ENCODE measurements at places on chromosomes 6 and 20. TPM values are rescaled to one million over a fixed set of nuclear protein-coding genes. Genes with fewer than 3 reads are reported as not detected.

- H3K4me1 ChIP-seq: peaks cover 10% of the 10 kb centered on the region
- H3K27me3 ChIP-seq: no peaks in the 10 kb centered on the region
- H3K36me3 ChIP-seq: no peaks in the 10 kb centered on the region
- H3K27ac ChIP-seq: no peak overlapping the region
Measured at GRCh38 chr6:79780881-79781280, 149.8 kb downstream of the SH3BGRL2 start.

DNA sequence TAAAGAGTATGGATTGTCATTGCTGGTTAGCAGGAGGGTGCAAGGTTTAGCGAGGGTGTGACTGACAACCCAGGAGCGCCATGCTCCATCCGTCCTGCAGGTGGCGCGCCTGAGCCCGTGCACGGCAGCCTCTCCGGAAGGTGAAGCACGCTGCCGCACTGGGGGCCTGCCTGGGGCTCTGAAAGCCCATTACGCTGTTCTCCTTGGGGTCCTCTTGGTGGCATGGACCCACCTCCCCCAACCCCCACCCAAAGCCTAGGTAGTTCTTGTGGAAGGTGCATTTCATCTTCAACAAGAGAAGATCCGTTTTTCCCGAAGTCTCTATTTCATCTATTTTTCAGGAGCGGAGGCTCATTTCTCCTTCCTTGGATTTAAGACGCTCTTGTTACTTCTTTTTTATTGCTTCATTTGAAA is 197.4 kb upstream of the KCNG1 start:
- H3K27me3 ChIP-seq: peaks cover 37% of the 10 kb centered on the region
- DNase-seq: peak; percentile 80
- H3K36me3 ChIP-seq: no peaks in the 10 kb centered on the region
- no peak overlapping the region for H3K27ac ChIP-seq
- no peak overlapping the region for H3K4me3 ChIP-seq

GRCh38 chr6:56490993-56491392 is 151.7 kb downstream of the DST start:
- no peaks in the 10 kb centered on the region for H3K27me3 ChIP-seq
- no peak overlapping the region for H3K27ac ChIP-seq
- no peak for DNase-seq
- H3K4me1 ChIP-seq: no peaks in the 10 kb centered on the region

- no peaks in the 10 kb centered on the region for H3K36me3 ChIP-seq
- H3K27me3 ChIP-seq: peaks cover 1% of the 10 kb centered on the region
- H3K4me3 ChIP-seq: no peak overlapping the region
- H3K4me1 ChIP-seq: no peaks in the 10 kb centered on the region
Measured at GRCh38 chr20:37896932-37897548, 5.9 kb upstream of the VSTM2L start.

DNA sequence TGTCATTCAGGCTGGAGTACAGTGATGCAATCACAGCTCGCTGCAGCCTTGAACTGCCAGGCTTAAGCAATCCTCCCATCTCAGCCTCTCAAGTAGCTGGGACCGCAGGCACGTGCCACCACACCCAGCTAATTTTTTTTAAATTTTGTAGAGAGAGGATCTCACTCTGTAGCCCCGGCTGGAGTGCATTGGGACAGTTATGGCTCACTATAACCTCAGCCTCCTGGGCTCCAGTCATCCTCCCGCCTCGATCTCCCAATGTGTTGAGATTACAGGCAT is 86.5 kb downstream of the SERAC1 start:
- peaks cover 5% of the 10 kb centered on the region for H3K36me3 ChIP-seq
- DNase-seq: no peak
- H3K27ac ChIP-seq: no peak overlapping the region
- H3K4me3 ChIP-seq: no peak overlapping the region
- no peaks in the 10 kb centered on the region for H3K27me3 ChIP-seq

- H3K27me3 ChIP-seq: peaks cover 4% of the 10 kb centered on the region
- H3K4me1 ChIP-seq: no peaks in the 10 kb centered on the region
- H3K36me3 ChIP-seq: no peaks in the 10 kb centered on the region
- no peak for DNase-seq
- H3K4me3 ChIP-seq: no peak overlapping the region
Measured at GRCh38 chr6:44699082-44699481, 311.6 kb downstream of the CDC5L start.

DNA sequence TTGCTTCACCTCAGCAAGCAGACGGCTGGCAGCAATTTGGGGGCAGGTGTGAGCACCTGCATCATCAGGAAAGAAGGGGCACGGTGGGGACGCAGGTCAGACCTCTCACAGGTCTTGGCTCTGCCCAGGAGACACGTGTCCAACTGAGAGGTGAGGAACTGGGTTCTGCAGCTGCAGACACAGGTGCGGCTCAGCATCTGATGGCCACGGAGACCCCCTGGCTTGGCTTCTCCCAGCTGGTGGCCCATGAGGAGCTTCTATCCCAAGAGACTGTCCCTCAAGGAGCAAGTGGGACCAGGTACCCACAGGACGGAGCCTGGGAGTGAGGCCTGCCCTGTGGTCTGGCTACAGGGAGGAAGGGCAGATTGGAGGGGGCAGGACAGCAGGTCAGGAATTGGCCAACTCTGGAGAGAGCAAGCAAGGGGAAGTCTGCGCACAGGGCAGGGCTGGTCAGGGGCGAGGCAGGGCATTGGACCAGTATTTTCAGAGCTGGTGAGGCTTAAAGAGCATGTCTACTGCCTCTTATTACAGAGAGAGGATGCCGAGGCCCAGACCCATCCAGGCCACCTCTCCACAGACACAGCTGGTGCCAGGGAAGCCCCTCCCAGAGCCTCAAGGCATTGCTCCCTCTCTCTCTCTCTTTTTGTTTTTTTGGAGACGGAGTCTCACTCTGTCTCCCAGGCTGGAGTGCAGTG is 4.2 kb downstream of the STMN3 start:
- H3K4me1 ChIP-seq: peaks cover 5% of the 10 kb centered on the region
- DNase-seq: no peak
- H3K36me3 ChIP-seq: no peaks in the 10 kb centered on the region
- no peak overlapping the region for H3K27ac ChIP-seq
- peaks cover 13% of the 10 kb centered on the region for H3K27me3 ChIP-seq

GRCh38 chr20:48858075-48858790 is 30.4 kb upstream of the PREX1 start:
- H3K4me1 ChIP-seq: peaks cover 34% of the 10 kb centered on the region
- H3K27ac ChIP-seq: peak overlapping the region; percentile 60
- no peak overlapping the region for H3K4me3 ChIP-seq

- H3K4me3 ChIP-seq: no peak overlapping the region
- H3K27me3 ChIP-seq: peaks cover 33% of the 10 kb centered on the region
- H3K27ac ChIP-seq: no peak overlapping the region
- no peaks in the 10 kb centered on the region for H3K36me3 ChIP-seq
Measured at GRCh38 chr20:51563486-51564332, 21.2 kb upstream of the NFATC2 start.

DNA sequence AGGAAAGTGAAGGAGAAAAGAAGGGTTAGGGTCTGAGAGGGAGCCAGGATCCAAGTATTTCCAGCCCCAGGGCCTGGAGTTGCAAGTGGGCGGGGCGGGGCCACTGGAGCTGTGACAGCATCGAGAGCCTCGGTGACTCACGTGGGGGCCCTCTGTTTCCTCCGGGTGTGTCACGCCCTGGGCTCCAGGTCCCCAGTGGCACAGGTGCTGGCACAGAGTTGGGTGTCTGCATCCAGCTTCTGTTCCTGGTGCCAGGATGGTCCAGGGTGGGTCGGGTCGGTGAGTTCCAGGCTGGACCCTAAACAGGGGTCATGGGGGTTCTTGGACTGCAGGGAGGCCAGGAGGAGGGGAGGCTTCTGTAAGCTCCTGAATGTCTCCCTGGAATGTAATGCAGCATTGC is 16.7 kb downstream of the RAET1L start:
- no peak overlapping the region for H3K4me3 ChIP-seq
- H3K27ac ChIP-seq: no peak overlapping the region
- H3K4me1 ChIP-seq: peaks cover 15% of the 10 kb centered on the region

DNA sequence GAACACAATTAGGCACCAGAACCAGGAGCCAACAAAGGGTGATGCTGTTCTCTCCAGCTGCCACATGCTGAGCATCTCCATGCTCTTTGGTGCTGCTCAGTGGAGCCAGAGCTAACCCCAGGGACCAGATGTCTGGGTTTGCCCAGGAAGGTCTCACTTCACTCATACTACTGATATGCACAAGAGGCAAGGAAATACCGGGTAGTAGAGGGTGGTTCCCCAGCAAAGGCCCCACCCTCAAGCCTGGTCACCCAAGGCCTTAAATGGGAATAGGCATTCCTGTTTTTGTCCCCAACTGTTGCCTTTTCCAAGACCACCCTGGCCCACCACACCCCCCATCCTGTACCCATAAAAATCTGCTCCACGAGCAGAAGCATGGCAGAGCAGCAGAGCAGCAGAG is 204.5 kb upstream of the TAB2 start:
- no peaks in the 10 kb centered on the region for H3K27me3 ChIP-seq
- no peak overlapping the region for H3K27ac ChIP-seq
- H3K4me3 ChIP-seq: no peak overlapping the region
- DNase-seq: no peak
- H3K4me1 ChIP-seq: peaks cover 3% of the 10 kb centered on the region

DNA sequence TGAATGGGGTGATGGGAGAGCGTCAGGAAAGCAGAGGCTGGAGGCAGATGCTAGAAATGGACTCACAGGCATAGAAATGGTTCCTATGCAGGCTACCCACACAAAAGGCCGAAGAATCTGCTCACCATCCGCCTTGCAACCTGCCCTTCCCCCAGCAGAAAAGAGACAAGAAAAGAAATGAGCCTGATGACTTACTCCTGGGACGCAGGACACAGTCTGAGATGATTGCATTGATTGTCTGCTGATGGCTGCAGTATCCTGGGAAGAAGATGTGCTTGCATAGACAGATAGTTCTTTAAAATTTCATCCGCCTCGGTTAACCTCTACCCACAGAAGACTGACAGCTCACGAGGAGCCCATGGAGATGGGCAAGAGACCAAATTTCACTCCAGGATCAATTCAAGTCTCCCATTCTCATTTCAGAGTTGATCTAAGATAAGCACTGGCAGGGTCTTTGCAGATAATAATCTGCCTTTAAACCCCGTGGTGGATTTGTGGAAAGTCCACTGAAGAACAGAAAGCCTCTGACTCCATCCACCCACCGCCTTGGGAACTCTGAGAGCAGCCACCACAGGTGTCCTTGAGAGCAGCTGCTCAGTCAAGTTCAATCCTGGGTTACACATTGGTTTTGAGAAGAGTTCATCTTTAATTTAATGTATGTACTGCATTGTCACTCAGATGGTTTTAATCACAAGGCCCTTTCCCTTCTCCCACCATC is 7.2 kb downstream of the AGPAT4 start:
- no peaks in the 10 kb centered on the region for H3K27me3 ChIP-seq
- no peaks in the 10 kb centered on the region for H3K36me3 ChIP-seq
- H3K4me1 ChIP-seq: peaks cover 4% of the 10 kb centered on the region
- no peak overlapping the region for H3K4me3 ChIP-seq

- no peak within 1 kb of the TSS for H3K27ac ChIP-seq
- no peaks in the 10 kb centered on the region for H3K36me3 ChIP-seq
- DNase-seq: no peak
- H3K4me1 ChIP-seq: peaks cover 16% of the 10 kb centered on the region
- H3K4me3 ChIP-seq: no peak within 1 kb of the TSS
- H3K27me3 ChIP-seq: peaks cover 26% of the 10 kb centered on the region
Measured at GRCh38 chr6:43242908-43243663, at the start of gene TTBK1. Gene TTBK1 (plus strand): TSS chr6:43243481. CDS start chr6:43246661, 3,180 bp downstream.

CST1 gene
- total RNA-seq: not detected

GRCh38 chr6:219641-220198 is 72.6 kb upstream of the DUSP22 start:
- peaks cover 39% of the 10 kb centered on the region for H3K4me1 ChIP-seq
- no peak overlapping the region for H3K4me3 ChIP-seq
- peak; percentile 91 for DNase-seq
- no peaks in the 10 kb centered on the region for H3K36me3 ChIP-seq
- no peaks in the 10 kb centered on the region for H3K27me3 ChIP-seq

ERMARD gene
- total RNA-seq: 26.4 TPM

DNA sequence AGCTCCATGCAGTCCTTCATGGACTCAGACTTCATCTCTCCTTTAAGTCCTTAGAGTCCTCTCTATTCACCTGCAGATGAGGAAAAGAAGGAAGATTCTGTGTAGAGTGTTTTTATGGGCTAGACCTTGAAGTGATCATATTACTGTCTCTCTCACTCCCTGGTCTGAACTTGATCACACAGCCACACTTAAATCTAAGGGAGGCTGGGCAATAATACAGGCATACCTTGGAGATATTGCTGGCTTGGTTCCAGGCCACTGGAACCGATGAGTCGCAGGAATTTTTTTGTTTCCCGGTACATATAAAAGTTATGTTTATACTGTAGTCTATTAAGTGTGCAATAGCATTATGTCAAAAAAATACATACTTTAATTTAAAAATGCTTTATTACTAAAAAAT is 59.2 kb upstream of the FOXO3 start:
- H3K4me1 ChIP-seq: no peaks in the 10 kb centered on the region
- H3K36me3 ChIP-seq: peaks cover 19% of the 10 kb centered on the region
- no peak for DNase-seq
- no peak overlapping the region for H3K27ac ChIP-seq
- no peak overlapping the region for H3K4me3 ChIP-seq

- peaks cover 75% of the 10 kb centered on the region for H3K4me1 ChIP-seq
- no peaks in the 10 kb centered on the region for H3K36me3 ChIP-seq
- peak overlapping the region; percentile 46 for H3K4me3 ChIP-seq
- no peak overlapping the region for H3K27ac ChIP-seq
- DNase-seq: peak; percentile 80
Measured at GRCh38 chr20:62063315-62063980, 2.2 kb downstream of the TAF4 start.
